ENCODE measurements at places on chromosomes 5 and 9.

DNA sequence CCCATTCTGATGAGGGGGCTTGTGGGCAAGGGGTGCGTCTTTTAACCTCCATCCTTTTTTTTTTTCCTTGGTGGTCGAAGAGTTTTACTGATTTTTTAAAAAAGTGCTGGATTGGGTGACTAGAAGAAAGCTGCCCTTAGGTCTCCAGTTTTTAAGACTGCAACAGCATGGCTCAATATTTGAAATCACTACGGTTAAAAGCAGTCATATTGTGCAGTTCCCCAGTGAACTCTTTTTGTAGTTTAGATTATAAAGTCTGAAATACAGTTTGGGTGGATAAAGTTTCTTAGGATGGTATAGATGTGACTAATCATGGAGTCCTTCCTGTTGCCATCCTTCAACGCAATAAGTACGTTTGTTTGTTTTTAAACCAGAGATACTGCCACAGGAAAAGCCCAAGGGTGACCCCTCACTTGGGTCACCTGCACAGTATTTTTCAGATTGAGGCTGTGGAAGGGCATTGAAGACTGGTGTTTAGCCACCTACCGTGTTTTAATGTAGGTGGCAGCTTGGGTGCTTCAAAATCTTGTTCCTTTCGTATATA lies 520 bp upstream of the DHFR start:
- DNase-seq = peak; percentile 25

GRCh38 chr5:61993295-61993927 lies 312.6 kb upstream of the KIF2A start:
- no peak for DNase-seq

GRCh38 chr5:34624691-34625090 lies 31.4 kb upstream of the RAI14 start:
- no peak for DNase-seq

DNA sequence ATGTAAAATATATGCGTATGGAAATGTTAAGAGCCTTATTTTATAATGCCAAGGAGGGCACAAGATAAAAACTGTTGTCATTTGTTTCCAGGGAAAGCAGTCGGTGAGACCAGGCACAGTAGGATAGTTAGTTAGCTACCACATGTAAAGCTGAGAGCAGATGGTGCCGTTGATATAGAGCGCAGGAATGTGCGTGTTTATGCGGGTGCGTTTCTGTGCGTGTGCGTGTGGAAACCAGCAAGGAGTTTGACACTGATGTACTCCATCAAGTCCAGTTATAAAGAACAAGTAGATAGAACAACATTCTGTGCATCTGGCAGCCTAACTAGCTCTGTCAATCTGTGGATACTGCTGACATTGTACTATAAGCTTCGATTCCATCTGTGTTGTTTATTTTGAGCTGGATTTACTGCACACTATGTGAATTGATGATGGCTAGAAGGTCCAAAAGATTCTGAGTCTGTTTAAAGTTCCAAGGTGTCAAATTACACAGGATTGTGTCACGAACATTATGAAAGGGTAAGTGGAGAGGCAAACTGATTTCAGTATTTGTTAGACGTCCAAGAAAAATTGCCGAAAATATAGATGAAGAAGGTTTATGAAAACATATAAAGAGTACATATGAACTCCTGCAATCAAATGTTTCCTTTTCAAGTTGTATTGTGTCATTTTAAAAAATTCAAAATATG lies 494.9 kb upstream of the MEF2C start:
- no peak for DNase-seq

DNA sequence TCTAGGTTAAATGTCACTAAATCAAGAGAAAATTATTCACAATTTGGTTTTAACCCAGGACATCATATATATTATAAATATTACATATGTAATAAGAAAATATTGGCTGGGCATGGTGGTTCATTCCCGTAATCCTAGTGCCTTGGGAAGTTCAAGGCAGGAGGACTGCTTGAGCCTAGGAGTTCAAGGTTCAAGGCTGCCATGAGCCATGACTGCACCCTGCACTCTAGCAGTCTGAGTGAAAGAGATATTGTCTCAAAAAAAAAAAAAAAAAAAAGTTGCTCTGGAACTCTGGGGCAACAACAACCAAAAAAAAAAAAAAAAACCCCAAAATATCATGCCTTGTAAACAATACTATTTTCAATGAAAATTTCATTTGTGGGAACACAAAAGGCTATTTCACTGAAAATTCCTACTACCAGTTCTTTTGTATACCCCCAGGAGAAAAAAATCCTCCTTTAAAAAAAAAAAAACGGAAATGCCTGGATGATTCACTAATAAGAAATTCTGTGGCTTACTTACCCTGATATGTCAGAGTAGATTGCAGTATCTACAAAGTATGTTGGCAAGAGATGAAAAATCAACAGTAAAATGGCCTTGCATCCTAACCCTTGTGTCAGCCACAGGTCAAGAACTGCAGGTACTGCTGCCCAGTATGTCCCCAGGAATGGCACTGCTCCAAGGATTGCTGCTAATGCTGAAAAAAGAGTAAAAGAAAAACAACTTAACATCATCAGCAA lies 22.6 kb upstream of the CTNNAL1 start:
- DNase-seq = peak; percentile 80

- DNase-seq = no peak
Measured at GRCh38 chr9:135614821-135615665, 24.3 kb downstream of the GLT6D1 start.

DNA sequence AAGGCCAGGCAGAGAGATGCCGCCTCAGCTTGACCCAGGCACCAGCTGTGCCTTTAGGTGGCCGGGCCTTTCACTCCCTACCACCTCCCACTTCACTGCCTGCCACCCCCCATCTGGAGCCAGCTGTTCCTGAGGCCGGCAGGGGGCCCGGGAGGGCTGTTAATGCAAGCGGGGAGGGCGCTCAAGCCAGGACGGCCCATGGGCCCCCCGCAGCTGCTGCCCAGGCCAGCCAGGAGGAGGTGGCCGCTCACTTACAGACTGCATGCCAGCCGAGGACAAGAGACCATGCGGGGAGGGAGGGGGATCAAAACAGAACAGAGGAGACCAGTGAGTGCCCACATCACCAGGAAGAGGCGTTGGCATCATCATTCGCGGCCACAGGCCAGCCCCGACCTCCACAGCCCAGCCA lies 4.5 kb downstream of the ABCA2 start:
- no peak for DNase-seq

DNA sequence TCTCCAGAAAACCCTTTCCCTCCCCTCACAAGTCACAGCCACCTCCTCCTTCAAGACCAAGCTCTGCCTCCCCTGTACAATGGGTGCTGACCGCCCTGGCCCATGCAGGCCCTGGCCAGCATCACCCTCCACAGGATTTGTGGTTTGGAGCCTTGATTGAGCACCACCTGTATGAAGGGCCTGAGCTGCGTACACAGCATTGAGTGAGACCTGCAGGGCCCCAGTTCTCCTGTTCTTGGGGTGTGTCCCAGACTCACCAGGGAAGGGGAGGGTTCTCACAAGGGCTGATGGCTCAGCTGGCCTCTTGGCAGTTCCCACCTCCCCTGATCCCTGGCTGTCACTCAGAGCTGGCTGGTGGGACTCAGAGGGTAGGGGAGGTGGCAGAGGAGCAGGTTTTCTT lies 63.7 kb upstream of the IER5L start:
- no peak for DNase-seq

DNA sequence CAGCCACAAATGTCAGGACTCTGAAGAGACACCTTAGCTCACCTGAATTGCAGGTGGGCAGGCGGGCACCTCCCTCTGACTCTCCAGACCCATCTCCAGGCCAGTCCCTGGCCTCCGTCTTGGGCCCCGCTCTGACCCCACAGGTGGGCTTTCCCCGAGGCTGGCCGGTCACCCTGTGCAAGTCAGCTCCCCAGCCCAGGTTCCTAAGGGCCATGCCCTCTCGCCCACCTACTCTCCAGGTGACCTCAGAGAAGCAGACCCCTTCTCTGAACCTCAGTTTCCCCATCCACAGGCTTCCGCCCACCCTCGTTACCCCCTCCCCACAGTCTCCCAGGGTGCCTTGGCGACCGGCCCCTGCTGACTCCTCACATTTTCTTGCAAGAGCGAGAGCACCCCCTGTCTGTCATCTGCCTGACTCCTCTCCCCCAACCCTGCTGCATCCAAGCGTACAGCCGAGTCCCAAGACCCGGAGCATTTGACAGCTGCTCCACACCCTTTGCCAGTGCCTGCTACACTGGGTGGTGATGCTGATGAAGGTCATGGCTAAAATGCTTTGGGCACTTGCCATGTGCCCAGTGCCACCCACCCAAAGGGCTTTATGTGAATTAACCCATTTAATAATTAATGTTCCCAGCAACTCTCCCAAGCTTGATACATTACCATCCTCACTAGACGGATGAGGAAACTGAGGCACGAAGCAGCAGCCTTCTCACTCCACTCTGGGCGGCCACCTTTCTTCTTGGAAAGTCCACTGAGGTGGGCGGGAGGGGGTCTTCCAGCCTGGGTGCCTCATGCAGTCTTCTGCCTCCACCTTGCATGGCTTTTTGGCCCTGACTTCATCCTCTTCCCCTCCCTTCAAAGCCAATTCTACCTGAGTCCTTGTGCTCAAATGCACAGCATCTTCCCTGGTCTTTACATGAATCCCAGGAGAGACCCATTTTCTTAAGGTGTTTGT lies 51.1 kb upstream of the ORM1 start:
- DNase-seq = no peak

GRCh38 chr9:4982721-4983482 lies 2.2 kb upstream of the JAK2 start:
- no peak for DNase-seq

DNA sequence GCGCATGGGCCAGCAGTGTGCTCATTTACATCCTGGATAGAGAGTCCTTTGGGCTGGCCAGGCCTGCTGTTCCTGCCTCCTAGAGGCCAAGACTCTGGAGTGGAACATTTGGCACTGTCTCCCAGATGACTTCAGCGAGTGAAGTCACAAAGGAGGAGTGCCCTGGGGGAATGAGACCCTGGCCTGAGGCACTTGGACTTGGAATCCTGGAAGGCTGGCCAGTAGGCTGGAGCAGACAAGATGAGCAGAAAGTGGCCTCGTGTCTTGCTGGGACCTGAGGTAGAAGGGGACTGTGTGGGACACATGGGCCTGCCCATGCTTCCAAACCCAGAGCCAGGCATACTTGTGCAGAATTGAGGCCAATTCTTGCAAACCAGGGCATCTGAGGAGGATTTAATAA lies at the start of gene TSSK1B:
TSSK1B (minus strand) TSS at position 101 of the 400 bp plus-strand sequence. CDS start 150 bp downstream, outside the sequence.
- no peak for DNase-seq

- DNase-seq = no peak
Measured at GRCh38 chr9:114538241-114538640, 33.0 kb upstream of the WHRN start.

GRCh38 chr5:159047086-159047485 lies 52.6 kb downstream of the EBF1 start:
- no peak for DNase-seq

- DNase-seq = no peak
Measured at GRCh38 chr5:14141764-14142163, 1.4 kb upstream of the TRIO start.

DNA sequence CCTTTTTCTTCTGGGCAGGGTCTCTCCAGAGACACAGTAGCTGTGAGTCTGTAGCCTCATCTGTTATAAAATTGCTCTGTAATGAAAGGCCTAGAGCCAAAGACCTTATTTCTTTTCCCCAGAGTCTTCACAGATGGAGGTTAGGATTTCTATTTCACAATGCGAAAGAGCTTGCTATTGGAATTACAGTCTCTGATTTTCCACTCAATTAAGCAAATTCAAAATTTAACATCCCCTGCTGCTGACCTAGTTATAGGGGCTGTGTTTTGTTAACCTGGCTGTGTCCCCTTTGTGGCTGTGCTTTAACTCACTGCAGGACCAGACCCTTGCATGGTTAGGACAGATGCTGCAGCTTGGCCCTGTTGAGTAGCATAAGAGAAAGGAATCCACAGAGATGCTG lies 190.3 kb upstream of the NMUR2 start:
- DNase-seq = no peak

- DNase-seq = peak; percentile 15
Measured at GRCh38 chr5:101728933-101729332, 567.2 kb downstream of the SLCO4C1 start.

DNA sequence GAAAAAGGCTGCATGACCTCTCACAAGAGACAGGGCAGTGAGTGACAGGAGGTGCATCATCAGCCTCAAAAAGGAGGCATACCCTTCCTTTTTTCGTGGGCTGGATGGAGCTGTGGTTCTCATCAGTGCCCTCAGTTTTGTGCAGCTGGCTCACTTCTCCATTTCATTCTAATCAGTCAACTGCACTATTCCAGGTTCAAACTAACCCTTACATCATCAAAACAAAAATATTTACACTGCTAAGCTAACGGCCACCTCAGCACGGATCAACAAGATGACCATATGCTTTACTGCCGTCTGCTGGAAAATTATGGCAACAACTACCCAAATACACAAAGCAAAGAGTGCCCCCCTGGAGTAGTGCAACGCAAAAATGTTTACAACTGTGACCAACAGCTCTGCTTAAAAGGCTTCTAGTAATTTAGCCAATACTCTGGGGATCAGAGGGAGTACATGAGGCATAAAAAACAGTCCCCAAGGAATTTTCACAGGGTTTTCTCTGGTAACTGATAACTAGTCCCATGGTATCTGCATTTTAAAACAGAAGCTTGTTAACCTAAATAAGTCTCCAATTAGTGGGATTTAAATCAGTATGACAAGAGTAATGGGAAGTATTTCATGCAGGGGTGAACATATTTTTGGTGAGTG lies 10.8 kb downstream of the KCNV2 start:
- DNase-seq = peak; percentile 69

DNA sequence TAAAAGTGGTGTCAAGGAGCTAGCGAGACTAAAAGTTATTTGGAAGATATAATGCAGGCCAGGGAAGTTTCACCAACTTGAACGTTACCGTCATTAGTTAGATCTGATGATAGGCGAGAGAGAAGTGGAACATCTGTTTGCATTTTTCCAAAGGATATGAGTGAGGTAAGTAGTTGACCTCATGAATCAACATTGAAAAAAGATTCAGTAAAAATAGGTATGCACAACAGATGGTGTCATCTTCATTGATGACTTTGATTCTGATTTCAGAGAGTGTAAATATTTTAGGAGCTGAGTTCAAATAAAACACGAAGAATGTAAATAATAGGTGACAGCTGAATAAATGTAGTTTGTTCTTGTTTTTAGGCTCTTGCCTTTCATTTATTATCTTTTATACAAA lies 998.9 kb upstream of the CDH6 start:
- DNase-seq = no peak

GRCh38 chr5:43854697-43855292 lies 251.8 kb downstream of the NNT start:
- DNase-seq = no peak
